ENCODE measurements at places on chromosomes 6 and 20.

DNA sequence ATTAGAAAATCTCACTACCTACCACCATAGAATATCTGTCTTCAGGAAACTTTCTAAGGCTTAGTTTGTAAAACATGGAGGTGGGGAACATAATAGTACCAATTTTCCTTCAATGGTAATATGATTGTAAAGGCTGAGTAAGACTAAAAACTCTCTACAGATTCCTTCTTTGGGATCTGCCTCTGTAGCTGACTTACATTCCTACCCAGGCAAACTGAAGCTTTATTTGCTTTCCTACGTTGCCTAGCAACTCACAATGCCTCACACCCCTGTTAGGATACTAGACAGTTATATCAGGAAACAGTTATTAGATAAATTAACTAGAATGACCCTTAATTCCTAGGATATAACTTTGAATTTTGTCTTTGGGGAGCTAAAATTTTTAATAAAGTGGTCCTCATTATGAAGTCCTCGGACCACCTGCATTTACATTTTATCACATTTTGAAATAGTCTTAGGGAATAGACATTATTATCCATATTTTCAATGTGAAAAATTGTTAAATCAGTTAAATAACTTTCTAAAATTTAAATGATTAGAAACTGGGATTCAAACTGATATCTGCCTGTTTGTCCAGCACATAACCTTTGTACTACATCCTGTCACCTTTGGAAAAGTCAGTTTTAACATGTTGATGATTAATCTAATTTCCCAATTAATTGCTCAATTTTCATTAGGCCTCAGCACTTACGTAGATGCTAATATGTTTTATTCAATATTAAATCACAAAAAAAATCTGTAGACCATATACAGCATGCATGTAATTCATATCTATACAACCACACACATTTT lies 591.4 kb downstream of the RNF144B start:
- no peak for DNase-seq

- no peak for DNase-seq
These were observed at the start of gene AFDN for GRCh38 chr6:167826896-167827582. TSS of gene AFDN (plus strand) at chr6:167826911. CDS start at chr6:167827133, 222 bp downstream.

GRCh38 chr6:154164397-154164796 lies 125.4 kb downstream of the OPRM1 start:
- no peak for DNase-seq

- no peak for DNase-seq
These were observed 381.6 kb downstream of the GJA1 start for GRCh38 chr6:121816906-121817540.

- no peak for DNase-seq
These were observed 31.7 kb upstream of the OSTM1 start for GRCh38 chr6:108106261-108106660.

DNA sequence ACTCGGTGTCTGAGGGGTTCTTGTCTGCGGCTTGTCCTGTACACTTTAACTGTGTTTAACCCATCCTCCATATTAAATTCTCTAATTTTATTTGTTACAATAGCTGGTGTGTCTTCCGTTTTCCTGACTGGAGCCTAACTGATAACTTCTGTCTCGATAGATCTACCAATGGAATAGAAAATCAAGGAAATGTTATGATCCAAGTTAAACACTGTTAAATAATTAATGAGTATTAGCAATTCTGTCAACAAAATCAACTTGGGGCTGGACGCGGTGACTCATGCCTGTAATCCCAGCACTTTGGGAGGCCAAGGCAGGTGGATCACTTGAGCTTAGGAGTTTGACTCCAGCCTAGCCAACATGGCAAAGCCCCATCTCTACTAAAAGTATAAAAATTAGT lies 81.7 kb downstream of the DNAH8 start:
- DNase-seq: no peak

DNA sequence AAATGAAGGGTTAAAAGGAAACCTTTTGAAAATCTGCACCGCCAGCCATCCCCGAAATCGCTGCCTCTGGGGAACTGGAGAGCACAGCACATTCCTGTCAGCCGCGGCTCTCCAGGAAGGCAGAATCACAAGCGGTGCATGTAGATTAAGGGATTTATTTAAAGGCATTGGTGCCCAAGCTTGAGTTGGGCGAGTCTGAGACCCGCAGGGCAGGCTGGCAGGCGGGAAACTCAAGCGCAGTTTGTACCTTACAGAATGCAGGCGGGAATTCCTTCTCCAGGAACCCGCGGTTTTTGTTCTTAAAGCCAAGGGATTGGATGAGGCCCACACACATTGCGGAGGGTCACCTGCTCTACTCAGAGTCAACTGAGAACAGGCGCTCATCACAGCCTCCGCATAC lies 10.8 kb downstream of the GPR31 start:
- DNase-seq: no peak

DNA sequence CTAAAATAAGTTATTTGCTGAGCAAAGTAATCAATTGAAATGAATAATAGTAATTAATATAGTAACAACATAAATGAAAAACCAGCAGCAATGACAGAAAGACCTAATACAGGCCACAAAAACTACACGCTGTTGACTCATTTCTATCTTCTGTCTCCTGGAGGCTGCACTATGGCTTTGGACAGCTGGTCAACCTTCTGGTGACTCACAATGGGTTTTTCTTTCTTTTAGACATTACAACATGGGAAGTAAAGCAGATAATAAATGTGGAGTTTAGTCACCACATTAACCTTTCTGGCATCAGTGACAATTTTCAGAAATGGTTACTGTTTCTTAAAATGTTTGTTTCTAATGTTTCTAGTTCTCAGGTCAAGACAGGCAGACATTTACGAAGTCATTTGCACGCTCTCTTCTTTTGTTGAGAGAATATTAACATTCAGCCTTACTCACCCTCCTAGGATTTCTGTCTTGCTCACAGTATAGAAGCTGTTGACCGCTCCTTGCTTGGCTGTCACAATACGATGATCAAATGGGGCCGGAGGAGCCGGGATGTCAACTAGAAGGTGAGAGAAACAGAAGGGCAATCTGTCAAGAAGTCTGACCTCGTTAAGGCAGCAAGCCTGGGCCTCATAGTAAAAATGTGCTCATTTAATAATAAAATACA lies 62.2 kb downstream of the MYLK4 start:
- no peak for DNase-seq

DNA sequence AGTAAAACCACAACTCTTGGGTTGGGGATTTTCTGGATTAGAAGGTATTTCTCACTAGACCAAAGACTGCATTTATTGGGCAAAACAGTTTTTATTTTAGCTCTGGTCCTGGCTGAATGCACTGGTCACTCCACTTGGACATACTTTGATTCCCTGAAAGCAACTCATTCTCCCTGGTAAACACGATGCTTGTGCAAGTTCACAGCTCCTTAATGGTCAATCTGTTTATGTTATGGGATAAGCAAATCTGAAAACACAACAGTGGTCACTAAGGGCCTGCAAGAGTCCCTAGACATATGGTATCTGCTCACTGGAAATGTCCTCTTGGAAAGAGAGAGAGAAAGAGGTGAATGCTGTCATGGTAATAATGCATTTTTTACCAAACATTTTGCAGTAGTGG lies 559.8 kb downstream of the CDH26 start:
- DNase-seq: no peak

DNA sequence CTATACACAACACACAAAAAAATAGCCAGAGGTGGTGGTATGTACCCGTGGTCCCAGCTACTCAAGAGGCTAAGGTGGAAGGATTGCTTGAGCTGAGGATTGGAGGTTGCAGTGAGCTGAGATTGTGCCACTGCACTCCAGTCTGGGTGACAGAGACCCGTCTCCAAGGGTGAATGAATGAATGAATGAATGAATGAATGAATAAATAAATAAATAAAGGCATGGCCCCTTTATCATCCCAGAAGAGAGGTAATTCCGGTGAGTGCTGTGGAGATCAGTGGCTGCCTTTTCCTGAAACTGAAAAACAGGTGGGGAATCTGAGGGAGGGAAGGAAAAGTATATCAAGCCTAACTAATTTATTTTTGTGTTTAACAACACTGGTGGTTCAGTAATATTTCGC lies 90.0 kb downstream of the JARID2 start:
- no peak for DNase-seq

DNA sequence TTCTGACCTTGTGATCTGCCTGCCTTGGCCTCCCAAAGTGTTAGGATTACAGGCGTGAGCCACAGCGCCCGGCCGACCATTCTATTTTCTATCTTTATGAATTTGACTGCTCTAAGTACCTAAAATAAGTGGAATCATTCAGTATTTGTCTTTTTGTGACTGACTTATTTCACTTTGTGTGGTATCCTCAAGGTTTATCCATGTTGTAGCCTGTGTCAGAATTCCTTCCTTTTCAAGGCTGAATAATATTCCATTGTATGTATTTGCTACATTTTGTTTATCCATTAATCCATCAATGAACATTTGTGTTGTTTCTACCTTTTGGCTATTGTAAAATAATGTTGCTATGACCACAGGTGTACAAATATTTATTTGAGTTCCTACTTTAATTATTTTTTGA lies 4.9 kb upstream of the TJAP1 start:
- no peak for DNase-seq

DNA sequence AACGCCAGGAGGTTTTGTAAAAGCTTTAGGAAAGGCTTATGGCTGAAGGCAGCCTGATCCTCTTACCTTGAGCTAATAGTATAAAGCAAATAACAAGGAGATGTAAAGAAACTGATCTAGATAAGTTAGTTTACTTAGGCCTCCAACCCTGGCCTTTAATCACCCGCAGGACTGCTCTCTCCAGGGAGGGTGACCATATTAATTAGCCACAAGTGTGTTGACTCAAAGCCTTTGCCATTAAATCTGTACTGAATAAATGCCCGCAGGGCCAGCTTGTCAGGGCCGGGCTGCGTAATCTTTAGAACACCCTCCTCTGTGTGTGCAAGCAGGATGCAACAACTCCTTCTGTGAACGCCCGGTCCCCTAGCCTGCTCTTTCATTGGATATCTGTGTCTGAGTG lies 6.1 kb upstream of the PRSS16 start:
- DNase-seq: no peak

DNA sequence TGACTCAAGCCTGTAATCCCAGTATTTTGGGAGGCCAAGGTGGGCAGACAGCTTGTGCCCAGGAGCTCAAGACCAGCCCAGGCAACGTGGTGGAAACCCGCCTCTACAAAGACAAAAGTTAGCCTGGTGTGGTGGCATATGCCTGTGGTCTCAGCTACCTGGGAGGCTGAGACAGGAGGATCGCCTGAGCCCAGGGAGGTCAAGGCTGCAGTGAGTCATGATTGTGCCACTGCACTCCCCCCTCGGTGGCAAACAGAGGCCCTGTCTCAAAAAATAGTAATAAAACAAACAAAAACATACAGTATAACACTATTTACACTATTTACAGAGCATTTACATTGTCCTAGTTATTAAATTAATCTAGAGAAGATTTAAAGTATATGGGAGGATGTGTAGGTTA lies 56.0 kb upstream of the PIM1 start:
- no peak for DNase-seq

DNA sequence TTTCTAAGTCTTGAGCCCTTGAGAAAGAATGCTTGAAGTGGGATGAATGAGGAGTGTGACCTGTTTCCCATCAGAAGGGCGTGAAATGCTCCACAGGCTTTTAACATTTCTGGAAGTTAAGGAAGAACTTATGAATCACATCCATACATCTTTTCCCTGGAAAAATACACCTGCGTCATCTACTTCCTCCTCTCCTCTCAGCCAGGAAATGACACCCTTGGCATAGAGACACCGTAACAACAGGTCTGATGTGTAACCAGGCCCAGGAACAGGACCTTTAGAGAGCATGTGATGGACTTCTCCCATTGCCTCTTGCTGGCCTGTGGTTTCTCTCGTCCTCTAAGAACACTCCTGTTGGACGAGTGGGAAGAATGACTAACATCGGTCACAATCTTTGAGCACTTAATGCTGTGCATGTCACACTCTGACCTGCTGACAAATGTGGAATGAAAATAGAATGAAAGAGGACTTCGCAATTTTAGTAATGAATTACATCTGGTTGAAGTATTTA lies 28.5 kb upstream of the CITED2 start:
- no peak for DNase-seq

DNA sequence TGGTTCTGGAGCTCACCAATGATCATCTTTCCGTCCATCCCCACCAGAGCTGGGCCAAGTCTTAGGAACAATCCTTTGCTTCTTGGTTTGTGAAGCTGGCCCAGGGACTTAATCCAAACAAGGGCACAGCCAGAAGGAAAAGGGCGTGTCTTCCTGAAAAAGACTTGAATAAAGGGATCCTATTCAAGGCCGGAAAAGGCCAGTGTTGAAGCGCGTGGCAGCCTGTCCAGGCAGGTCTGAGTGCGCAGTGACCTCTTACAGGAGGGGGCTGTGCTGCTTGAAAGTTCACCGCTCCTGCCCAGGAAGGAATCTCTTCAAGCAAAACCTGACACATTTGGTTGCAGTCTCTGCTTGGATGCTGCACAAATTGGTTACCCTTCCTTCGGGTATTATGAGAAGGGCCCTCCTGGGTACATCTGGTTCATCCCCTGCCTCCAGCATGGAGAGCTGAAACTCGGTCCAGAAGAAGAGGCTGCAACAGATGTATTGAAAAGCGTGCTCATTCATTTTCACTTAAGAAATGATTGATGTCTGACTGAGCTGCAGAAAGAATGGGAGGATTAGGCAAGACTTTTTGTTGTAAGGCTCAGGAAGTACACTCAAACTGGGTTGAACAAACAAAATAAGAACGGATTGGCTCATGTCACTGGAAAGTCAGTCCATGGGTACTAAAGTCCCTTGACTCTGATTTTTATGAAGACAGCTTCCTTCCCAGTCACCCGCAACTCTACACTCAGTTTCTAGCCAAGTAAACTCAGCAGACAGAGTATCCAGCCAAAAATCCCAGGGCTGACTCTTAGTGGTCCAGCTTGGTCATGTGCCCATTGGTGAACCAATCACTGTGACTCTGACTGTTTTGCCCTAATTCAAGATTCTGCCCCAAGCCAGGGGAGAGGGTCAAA lies 136.3 kb downstream of the TFAP2C start:
- DNase-seq: no peak

GRCh38 chr6:110044096-110044495 lies 66.0 kb downstream of the GPR6 start:
- DNase-seq: no peak

DNA sequence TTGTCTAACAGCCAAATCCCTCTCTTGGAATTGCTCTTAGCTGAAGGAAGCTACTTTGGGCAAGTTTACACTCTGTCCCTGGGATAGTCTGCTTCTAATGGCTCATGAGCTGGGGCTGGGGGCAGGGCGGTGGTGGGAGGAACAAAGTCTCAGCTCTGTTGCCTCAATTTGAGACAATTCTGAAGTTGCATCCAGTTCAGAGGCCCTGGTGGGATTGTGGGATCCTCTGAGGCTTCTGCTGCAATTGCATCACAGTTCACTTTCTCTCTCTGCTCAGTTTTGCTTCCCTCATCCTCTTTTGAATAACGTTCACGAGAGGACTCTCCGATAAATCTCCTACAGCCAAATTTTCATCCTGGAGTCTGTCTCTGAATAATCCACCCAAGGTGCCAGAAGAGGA lies 440.6 kb upstream of the SLC35B3 start:
- no peak for DNase-seq

DNA sequence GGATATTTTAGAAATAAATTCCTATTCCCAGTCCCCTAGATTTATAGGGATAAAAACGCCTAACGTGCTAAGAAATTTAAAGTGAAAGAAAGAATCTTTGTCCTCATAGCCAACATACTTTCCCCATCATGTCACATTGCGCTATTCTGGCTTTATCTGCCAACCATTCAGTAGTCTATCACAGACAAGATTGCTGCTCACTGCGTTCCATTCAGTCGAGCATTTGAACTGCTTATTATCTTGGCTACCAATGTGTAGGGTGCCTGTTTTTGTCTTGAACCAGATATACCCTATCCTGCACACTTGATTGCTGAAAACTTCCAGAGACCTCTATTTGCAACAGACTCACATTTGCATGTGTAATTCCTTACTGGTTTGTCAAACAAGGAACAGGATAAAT lies 751.5 kb downstream of the EPHA7 start:
- DNase-seq: no peak

GRCh38 chr20:32316667-32317066 lies 39.2 kb downstream of the KIF3B start:
- DNase-seq: no peak

All from effector CD4-positive, alpha-beta T cell (primary cell).